GM23248 (cell line): ENCODE measurements at places on chromosomes 12 and 14. TPM values are rescaled to one million over a fixed set of nuclear protein-coding genes. Genes with fewer than 3 reads are reported as not detected.
A peak's percentile ranks its signal among the peaks of the same experiment; 100 is the strongest.

The ISCA2 gene
- 12.3 and 22.9 TPM in 2 replicates for total RNA-seq

The LRRC9 gene
- not detected in 2 replicates for total RNA-seq

The TRIM9 gene
- total RNA-seq = 0.32 TPM in 1 of 2 replicates, not detected in the other

The PIANP gene
- total RNA-seq = 0.11 TPM in 1 of 2 replicates, not detected in the other

The PZP gene
- total RNA-seq = not detected in 2 replicates

The KRT79 gene
- not detected in 2 replicates for total RNA-seq

DNA sequence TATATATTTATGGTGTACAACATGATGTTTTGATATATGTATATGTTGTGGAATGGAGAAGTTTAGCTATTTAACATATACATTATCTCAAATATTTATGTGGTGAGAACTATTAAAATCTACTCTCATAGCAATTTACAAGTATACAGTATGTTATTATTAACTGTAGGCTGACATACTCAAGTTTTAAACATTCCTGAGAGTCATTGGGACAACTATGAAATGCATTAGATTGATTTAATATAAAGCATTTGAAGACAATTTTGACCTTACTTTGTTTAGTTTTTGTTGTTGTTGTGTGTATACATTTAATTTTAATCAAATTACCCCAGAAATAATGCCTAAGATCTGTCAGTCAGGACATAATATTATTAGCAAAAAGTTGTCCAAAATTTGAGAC lies 99.5 kb downstream of the LRRK2 start:
- 0 out of 2 replicates have a peak, but pooled peaks cover 4% of the 10 kb centered on the region for H3K4me1 ChIP-seq
- H3K4me3 ChIP-seq = no peak overlapping the region
- H3K27ac ChIP-seq = no peak overlapping the region
- H3K36me3 ChIP-seq = no peaks in the 10 kb centered on the region
- H3K27me3 ChIP-seq = no peaks in the 10 kb centered on the region
- DNase-seq = no peak

GRCh38 chr14:89669193-89669592 lies 252.2 kb upstream of the FOXN3 start:
- H3K4me3 ChIP-seq = no peak overlapping the region
- no peaks in the 10 kb centered on the region for H3K36me3 ChIP-seq
- H3K4me1 ChIP-seq = peaks cover 5% of the 10 kb centered on the region; the same call in 1 of the 2 replicates
- no peak for DNase-seq
- no peak overlapping the region for H3K27ac ChIP-seq

DNA sequence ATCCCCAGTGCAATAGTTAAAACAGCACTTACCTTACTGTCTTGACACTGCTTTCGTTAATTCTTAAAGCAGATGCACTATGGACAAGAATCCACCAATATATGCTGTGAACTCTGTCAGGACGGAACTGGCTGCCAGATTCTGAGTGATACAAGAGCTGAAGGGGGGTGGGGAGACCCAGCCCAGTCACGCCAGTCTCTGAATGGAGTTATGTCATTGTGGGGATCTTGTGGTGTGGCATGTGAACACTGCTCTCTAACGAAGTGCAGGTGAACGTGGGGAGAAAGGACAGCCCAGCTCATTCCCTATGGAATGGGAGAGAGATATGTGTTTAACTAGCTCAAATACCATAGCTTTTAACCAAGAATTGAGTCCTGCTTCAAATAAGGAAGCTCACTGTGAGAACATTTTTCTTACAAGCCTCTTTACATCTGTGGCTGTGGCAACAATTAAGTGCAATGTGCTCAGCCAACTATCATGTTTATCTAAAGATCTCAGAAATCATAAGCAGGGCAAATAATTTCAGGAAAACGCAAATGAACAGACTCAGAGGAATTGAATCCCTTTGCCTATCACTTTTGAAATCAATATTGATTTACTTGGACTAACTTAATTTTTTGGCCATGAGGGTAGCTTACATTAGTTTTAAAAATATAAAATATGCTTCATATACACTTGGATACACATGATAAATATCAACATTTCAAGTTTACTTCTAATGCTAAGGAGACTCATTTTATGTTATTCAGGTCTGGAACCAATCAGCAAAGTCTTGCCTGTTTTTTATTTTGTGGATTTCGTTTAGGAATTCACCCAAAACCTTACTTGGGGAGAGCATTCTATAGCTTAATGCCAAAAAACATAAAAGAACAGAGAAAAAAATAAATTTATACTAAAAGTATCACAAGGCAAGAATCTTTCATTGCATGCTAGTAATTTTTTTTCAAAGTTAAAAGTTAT lies at the start of gene LUM:
Gene LUM, minus strand, starts transcription at position 129 of the 960 bp plus-strand sequence. CDS start 2,515 bp downstream, outside the sequence.
- peak within 1 kb of the TSS; percentile 69 for H3K27ac ChIP-seq
- no peaks in the 10 kb centered on the region for H3K27me3 ChIP-seq
- H3K4me1 ChIP-seq = peaks cover 39% of the 10 kb centered on the region
- peak; percentile 89 for DNase-seq

DNA sequence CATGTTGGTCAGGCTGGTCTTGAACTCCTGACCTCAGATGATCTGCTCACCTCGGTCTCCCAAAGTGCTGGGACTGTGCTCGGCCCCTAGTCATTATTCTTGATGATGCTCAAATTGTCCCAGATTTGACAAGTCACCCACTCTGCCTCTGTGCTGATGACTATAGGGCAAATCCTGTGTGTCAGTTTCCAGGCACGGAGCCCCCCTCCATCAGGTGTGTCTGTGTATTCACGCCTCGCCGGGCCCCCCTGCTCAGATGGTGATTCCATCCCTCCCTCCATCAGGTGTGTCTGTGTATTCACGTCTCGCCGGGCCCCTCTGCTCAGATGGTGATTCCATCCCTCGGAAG lies 4.3 kb upstream of the GPR132 start:
- H3K27ac ChIP-seq = no peak overlapping the region
- H3K4me1 ChIP-seq = peaks cover 11% of the 10 kb centered on the region
- H3K27me3 ChIP-seq = no peaks in the 10 kb centered on the region; the same call in 1 of the 2 replicates

- H3K27me3 ChIP-seq = no peaks in the 10 kb centered on the region
- no peak for DNase-seq
- H3K4me3 ChIP-seq = no peak overlapping the region
- H3K4me1 ChIP-seq = no peaks in the 10 kb centered on the region
- no peak overlapping the region for H3K27ac ChIP-seq
- H3K36me3 ChIP-seq = no peaks in the 10 kb centered on the region
Observed at GRCh38 chr12:128603573-128604115, 220.1 kb downstream of the SLC15A4 start.

DNA sequence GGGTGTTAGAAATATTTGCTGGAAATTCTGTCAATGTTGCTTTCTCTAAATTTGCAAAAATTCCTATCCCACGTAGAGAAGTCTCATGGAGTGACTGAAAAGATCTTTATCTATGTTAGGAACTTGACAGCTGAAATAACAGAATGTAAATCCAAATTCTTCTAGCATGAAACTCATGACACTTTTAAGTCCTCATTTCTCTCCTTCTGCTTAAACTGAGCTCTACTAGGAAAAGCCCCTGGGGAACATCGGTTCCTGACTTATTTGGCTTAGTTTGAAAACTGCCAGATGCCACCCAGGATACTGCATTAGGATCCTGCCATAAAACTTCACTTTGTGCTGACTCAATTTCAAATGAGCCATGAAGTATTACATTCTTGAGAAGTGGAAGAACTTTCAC lies 426.0 kb downstream of the GALC start:
- no peaks in the 10 kb centered on the region for H3K36me3 ChIP-seq
- DNase-seq = peak; percentile 3
- no peak overlapping the region for H3K27ac ChIP-seq
- no peaks in the 10 kb centered on the region for H3K4me1 ChIP-seq
- H3K27me3 ChIP-seq = no peaks in the 10 kb centered on the region

GRCh38 chr12:54018468-54018984 lies 9.7 kb upstream of the HOXC6 start:
- peaks cover 47% of the 10 kb centered on the region for H3K4me1 ChIP-seq
- DNase-seq = peak; percentile 76
- peak overlapping the region; percentile 78 for H3K4me3 ChIP-seq
- H3K27me3 ChIP-seq = no peaks in the 10 kb centered on the region
- no peaks in the 10 kb centered on the region for H3K36me3 ChIP-seq

- peaks cover 17% of the 10 kb centered on the region for H3K27me3 ChIP-seq
- no peak for DNase-seq
- H3K4me3 ChIP-seq = no peak overlapping the region
- no peak overlapping the region for H3K27ac ChIP-seq
- no peaks in the 10 kb centered on the region for H3K4me1 ChIP-seq
Observed at GRCh38 chr12:31020385-31021166, 53.1 kb upstream of the DDX11 start.

- DNase-seq = no peak
- no peak overlapping the region for H3K4me3 ChIP-seq
- H3K4me1 ChIP-seq = no peaks in the 10 kb centered on the region
Observed at GRCh38 chr12:3267690-3268089, 190.5 kb downstream of the TSPAN9 start.

GRCh38 chr12:90262251-90262650 lies 553.6 kb upstream of the ATP2B1 start:
- H3K27me3 ChIP-seq = no peaks in the 10 kb centered on the region
- H3K27ac ChIP-seq = no peak overlapping the region
- DNase-seq = peak; percentile 63

DNA sequence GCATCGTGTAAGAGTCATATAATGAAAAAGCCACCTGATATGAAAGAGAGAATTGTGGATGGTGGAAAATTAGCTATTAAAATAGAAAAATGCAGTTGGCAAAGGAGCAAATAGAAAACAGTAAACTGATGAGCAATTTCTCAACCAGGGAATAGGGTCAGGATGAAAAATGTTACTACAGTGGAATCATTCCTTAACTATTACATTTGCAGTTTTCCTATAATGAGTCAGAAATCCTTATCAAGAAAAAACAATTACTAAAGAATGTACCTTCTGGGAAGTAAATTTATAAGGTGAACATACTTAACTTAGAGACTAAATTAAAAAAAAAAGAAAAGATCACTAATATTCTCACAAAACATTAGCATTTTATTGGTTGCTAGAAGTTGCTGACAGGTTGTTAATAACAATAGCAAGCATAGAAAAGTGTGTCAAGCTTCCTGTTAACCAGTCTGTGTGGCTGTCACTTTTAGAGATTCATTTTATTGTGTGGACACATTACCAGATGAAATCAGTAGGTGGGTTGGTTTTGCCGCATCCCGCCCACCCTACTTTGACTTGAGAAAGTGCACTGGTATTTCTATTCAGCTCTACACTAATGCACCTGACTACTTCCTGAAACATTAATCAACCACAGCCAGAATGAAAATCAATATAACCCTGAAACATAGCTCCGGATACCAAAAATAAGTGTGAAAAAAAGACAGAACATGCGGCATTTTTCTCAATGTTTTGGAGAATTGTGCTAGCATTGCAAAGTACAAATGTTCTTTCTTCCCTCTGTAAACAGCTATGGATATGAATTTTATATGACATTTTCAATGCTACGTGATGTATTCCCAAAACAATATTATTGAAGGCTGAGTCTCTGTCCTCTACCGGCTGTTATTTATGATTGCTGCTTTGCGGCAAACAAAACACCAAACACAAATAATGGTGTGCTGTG lies 576.7 kb downstream of the SLC16A7 start:
- peaks cover 46% of the 10 kb centered on the region for H3K4me1 ChIP-seq
- peak; percentile 55 for DNase-seq
- no peak overlapping the region for H3K4me3 ChIP-seq
- no peak overlapping the region for H3K27ac ChIP-seq

DNA sequence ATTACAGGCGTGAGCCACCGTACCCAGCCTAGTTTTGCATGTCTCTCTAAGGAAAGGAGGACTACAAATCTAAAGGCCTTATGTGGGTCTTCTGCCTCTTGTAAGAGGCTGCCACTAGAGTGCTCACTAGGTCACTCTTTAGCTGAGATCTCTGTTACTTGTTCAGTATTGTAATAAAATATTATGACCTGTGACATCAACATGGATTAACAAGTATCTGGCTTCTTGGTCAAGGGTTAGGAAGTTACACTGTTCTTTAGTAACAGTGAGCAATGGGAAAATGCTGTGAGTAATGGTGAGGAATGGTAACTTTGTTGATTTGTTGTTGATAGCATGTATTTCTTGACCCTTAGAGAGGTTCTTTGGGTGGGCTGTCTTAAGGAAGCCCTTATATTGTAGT lies 50.5 kb downstream of the ERC1 start:
- H3K27ac ChIP-seq = no peak overlapping the region
- H3K27me3 ChIP-seq = no peaks in the 10 kb centered on the region
- 0 out of 2 replicates have a peak, but pooled peaks cover 2% of the 10 kb centered on the region for H3K36me3 ChIP-seq
- peaks cover 17% of the 10 kb centered on the region for H3K4me1 ChIP-seq

GRCh38 chr12:131384544-131384855 lies 326.4 kb upstream of the SFSWAP start:
- no peaks in the 10 kb centered on the region for H3K4me1 ChIP-seq
- H3K27me3 ChIP-seq = no peaks in the 10 kb centered on the region
- H3K4me3 ChIP-seq = no peak overlapping the region
- no peaks in the 10 kb centered on the region for H3K36me3 ChIP-seq

DNA sequence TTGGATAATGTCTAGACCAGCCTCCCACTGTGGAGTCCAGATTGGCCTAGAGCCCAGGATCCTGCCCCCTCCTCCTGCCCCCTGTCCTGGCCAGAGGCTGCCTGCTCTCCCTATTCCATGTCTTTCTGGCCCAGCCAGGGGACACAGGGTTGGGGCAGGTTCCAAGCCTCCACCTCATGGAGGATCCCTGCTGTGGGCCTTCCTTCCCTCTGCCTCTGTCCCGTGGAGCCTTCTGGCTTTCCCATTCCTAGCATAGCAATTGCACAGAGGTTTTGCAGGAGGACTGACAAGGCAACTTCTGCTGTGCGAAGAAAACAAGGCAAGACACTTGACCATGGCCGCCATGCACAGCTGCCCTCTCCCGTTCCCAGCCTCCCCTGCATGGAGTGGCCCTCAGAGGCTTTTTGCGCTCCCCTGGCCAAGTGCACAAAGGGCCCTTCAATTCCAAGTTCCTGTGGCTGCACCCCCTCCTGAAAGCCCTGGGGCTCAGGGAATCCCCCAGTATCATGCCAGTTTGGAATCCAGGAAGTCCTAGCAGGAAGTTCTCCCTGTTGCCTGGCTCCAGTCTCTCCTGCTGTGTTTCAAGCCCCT lies 42.1 kb downstream of the KRT80 start:
- H3K27me3 ChIP-seq = no peaks in the 10 kb centered on the region
- H3K4me1 ChIP-seq = peaks cover 39% of the 10 kb centered on the region
- no peaks in the 10 kb centered on the region for H3K36me3 ChIP-seq
- H3K27ac ChIP-seq = peak overlapping the region; percentile 98

DNA sequence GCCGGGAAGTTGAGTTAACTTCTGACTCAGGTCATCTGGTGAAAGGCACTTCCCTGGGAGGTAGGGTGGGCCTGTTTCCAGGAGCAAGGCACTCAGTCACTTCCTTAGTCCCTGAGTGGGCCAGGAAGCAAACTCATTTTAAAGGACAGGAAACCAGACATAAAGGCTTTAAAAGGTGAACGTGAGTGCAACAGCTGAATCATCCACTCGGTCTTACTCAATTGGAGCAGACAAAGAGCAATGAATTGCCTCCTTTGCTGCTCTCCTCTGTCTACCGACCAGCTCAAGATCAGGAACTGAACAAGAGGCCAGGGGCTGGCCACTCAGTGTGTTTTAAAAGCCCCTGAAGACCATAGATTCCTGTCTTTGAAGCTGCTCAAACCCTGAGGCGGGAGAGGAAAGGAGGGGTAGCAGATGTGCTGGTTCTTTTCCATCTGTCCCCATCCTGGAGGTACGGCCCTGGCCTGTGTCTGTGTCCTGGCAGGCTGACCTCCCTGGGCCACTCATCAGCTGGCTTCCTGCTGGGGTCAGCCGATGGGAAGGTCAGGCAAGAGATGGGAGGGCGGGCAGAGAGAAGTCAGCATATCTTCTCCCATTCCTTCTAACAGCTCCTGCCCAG lies 148.9 kb downstream of the PPM1H start:
- no peaks in the 10 kb centered on the region for H3K27me3 ChIP-seq
- peak; percentile 94 for DNase-seq
- peak overlapping the region; percentile 78 for H3K27ac ChIP-seq
- peaks cover 49% of the 10 kb centered on the region for H3K4me1 ChIP-seq
